ENCODE measurements at places on chromosomes 16 and 17.
A peak's percentile ranks its signal among the peaks of the same experiment; 100 is the strongest.

DNA sequence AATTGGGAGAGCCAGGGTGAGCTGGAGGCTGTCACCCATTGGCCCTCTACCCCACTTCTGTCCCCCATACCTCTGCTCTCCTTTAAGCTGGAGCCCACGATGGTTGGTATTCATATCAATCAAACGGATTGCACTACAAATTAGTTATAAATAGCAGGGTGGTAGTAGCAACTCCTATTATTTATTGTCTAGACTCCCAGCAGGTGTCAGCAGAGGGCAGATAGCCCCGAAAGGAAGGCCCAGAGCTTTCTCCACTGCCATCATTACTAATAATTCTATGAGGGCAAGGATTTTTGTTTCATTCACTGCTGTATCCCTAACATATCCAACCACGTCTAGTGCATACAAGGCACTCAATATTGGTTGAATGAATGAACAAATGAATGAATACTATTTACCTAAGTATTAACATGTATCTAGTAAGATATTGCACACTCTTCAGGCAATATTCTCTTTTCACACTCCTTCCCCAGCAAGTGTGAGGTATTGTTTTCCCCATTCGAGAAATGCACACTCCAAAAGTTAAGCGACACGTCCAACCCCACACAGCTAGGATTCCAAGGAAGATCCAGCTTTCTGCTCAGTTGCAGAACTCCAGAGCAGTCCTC lies 6.3 kb downstream of the C17orf50 start:
- DNase-seq: peak; percentile 54

DNA sequence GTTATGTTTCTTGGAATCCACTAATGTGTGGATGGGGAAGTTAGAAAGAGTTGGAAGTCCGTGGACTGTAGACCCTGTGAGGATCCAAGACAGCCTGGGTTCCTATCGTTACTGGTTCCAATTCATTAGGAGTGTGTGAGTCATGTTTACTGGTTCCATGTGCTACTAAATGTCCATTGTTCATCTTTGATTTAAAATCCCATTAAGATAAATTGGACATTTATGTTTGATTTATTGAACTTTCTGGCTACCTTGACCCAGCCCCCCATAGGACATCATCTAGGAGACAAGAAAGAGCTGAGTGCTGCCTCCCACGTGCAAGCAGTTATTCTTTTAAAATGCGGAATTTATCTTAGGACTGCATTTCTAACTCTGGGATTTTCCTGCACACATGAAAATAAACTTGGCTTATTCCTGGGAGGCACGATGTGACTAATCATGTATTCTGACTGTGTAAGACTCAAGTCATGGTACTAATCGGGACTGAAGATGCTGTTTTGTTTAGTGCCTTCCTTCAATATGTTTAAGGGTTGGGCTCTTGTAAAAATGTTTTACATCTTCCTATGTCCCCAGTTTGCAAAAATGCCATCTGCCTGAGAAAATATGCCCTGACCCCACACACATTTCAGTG lies 53.4 kb downstream of the RGS9 start:
- no peak for DNase-seq

DNA sequence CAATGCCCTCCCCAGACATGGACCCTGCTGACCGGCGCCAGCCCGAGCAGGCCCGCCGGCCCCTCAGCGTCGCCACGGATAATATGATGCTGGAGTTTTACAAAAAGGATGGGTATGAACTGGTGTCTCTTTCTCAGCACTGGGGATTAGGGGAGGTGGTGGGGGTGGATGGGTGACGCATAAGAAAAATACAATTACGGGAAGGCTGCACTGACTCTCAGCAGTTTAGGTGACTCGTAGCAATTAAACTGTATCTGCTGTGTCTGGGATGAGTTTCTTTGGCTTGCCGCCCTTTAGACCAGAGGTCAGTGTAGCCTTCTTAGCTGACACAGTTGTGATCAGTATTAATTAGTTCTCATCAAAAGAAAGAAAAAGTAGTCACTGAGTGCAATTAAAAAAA lies 59.0 kb downstream of the ELAC2 start:
- no peak for DNase-seq

- no peak for DNase-seq
Observed at GRCh38 chr17:32609085-32609484, 122.3 kb downstream of the CDK5R1 start.

DNA sequence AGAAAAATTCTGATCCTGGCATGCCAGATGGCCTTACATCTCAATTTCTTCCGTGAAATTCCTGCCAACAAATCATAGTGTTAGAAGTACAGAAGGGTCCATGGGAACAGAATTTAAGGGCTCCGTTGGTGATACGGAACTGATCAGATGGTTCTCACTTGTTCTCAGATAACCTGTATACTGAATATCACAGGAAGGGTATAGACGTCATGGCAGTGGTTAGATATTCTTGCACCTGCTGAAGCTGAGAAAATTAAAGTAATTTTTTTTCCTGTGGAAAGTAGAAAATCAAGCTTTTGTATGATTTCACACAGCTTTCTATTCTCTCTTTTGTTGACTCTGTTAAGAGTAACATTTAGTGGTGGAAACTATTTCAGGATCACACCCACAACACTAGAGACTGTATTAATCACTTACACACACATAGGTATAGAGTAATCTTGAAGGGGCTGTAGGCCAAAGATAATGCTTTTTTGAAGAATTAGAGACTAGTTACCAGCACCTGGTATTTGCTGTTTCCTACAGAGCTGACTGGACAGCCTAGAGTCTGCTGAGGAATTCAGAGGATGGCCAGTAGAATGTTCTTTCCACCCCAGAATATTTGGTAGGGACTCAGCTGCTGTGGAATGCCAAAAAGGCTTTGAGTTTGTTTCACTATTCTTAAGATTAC lies 7.5 kb downstream of the TENT4B start:
- no peak for DNase-seq

GRCh38 chr16:49598383-49599170 lies 225.0 kb downstream of the C16orf78 start:
- DNase-seq: no peak

DNA sequence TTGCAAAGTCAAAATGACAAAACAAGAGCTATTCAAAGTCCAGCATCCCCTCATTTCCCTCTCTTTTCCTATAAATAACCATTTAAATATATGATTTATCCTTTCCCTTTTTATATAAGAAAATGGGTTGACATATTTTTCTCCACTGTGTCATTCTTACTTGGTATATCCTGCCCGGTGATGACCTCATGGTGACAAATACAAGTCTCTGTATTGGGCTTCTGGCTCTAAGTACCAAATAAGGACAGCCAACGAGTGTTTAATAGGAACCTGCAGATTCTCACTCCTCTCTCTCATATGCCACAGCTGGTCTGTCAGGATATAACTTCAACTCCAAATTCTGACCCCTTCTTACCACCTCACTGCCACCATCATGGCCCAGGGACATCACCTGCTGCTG lies 25.5 kb upstream of the CBLN1 start:
- no peak for DNase-seq

- DNase-seq: no peak
Observed at GRCh38 chr16:83626676-83627075, 181.1 kb upstream of the HSBP1 start.

DNA sequence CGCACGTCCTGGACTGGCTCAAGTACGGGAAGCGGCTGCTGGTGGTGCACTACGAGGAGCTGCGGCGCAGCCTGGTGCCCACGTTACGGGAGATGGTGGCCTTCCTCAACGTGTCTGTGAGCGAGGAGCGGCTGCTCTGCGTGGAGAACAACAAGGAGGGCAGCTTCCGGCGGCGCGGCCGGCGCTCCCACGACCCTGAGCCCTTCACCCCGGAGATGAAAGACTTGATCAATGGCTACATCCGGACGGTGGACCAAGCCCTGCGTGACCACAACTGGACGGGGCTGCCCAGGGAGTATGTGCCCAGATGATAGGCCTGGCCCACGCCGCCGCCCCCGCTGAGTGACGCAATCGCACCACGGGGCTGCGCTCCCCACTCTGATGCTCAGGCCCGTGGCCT lies 50.2 kb downstream of the WSCD1 start:
- no peak for DNase-seq

DNA sequence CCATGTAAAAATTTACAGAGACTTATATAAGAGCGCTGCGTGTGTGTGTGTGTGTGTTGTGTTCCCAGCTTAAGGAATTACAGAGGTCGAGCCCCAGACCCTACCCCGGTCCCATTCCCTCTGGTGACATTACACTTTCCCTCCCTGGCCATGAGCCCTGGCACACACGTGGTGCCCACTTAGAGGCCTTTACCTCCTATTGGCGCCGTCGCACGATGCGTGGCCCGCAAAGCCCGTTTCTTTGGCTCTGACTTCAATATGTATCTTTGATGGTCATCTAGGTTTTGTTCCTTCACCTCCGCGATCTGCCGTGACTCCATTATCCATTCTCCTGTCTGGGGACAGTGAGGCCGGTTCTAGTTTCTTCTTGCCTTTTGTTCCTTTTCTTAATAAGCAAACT lies 96.9 kb upstream of the CHMP6 start:
- no peak for DNase-seq

GRCh38 chr17:62024866-62025265 lies 40.2 kb downstream of the MED13 start:
- DNase-seq: no peak

DNA sequence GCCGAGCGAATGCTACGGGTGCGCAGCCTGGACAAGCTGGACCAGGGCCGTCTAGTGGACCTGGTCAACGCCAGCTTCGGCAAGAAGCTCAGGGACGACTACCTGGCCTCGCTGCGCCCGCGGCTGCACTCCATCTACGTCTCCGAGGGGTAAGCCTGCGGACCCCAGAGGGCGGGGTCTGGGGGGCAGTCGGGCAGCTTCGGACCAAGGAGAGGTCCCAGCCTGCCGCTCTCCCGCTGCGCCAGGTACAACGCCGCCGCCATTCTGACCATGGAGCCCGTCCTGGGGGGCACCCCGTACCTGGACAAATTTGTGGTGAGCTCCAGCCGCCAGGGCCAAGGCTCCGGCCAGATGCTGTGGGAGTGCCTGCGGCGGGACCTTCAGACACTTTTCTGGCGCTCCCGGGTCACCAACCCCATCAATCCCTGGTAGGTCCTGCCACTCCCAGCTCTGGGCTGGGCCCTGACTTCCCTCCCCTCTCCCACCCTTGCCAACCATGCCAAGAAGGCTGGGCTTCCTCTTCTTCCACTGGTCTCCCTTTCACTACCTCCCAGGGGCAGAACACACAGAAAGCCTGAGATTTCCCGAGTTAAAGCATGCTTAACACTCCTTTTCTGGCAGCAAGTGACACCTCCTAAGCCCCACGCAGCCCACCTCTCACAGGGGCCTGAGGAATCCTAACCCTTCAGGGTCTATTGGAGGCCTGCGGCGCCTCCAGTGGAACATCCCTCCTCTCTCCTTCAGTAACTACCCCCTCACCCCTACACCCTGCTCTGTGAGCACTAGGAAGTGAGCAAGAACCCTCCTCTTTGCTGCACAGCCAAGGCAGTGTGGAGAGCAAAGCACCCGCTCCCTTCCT lies 3.2 kb downstream of the NAGS start:
- no peak for DNase-seq

DNA sequence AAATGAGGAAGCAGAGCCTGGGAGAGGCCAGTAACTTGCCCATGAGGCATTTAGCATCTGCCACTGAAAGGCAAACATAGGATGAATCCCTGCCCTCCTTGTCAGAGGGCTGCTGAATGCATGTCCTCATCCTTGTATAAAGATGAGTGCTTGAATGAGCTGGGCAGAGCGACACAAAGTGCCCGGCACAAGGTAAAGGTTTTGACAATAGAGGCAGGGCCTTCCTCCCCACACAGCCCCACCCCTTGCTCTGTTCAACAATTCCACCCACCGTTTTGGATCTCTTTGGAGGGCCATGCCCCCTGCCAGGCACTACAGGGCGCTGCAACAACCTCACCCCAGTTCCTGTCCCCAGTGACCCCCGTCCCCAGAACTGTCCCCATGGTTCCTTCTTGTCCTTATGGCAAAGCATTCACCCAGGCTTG lies 1.4 kb upstream of the KRT19 start:
- DNase-seq: no peak

DNA sequence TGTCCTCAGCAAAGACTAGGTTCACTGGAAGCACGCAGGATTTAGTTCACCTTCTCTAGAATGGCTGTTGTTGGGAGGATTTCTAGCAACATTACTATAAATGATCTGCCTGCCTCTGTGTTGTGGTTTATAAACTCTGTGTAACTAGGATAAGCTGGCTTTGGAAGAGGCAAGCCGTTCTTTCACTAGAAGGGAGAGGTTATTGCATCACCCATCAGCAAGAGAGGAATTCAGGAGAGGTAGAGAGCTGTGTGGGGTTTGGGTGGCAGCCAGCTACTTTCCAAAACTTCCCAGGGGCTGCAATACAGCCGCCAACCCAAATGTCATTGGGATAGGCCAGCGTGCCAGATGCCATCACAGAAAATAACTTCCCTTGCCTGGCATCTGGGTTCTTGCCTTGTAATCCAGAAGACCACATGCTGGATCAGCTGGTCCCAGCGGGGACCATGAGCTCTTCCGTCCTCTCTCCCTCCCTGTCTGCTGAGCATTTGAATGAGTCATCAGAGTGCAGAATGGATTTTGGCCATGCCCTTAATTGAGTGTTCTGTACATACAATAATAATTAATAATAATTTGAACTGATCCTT lies 95.7 kb upstream of the RBFOX1 start:
- DNase-seq: no peak

DNA sequence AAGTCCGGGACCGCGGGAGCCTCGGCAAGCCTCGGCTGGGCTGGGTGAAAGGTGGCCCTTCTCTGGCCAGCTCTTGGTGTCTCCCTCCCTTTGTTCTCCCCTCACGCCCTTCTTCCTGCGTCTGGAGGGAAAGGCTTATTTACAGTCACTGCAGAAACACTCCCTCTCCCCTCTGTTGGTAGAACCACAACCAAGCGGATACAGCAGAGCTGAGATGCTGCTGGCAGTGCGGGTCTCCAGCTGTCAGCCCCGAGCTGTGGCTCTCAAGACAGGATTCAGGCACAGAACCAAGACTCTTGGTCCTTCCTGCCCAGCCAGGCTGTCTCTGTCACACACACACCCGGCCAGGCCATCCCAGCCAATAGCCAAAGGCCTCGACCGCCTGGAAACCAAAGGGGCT lies 133.3 kb downstream of the ENGASE start:
- DNase-seq: no peak

DNA sequence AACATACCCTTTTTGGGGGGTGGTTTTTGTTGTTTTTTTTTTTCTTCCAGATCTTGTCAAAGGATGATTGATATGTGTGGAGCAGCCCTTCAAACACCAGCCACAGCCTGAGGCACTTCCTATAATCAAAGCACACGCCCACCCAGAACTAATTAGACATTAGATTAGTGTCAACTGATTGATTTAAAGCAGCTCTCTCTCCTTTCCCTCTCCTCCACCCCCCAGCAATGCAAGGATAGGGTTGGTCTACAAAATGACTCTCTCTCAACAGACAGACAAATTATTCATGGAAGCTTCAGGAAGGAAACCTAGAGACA lies 250.3 kb upstream of the SOX9 start:
- DNase-seq: no peak

Data from tibial nerve (tissue), 4 donors.